ENCODE measurements at places on chromosomes 2 and 18.

- DNase-seq: no peak
Measured at GRCh38 chr2:237833546-237833945, 25.9 kb upstream of the RAMP1 start.

DNA sequence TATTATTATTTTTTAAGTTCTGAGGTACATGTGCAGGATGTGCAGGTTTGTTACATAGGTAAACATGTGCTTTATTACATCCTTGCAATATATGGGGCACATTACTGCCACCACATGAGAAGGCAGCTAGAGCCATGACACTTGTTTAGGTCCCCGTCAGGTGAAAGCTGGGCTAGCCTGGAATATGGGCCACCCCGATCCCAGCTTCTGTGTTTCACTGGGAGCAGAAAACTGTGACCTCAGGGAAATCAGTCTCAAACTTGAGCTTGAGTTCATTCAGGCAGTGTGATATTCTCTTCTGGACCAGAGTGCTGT is 176.9 kb downstream of the PIK3C3 start:
- DNase-seq: no peak

DNA sequence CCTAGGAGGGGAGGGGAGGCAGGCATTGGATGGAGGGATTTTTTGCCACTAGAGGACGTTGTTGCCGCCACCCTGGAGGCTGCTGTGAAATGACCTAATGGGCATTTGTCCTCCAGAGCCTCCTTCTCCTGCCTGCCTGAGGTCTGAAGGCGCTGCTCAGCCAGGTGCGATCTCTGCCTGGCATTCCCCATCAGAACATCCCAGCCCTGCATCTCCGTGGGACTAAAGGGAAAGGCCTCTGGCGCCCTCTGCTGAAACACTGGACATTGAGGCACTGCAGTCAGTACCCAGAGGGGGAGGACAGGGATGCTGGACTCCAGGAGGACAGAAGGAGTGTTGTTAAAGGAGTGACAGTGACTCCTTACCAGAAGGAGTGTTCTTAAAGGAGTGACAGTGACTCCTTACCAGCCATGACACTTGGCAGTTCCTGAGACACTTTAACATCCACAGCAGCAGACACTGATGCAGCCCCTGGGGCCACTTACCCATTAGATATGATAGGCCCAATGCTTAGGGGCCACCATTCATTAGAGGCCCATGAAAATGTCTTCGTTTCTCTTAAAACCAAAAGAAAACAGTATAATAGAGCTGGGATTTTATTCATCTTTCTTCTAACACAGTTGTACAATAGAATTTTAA is 17.0 kb downstream of the THNSL2 start:
- DNase-seq: no peak

DNA sequence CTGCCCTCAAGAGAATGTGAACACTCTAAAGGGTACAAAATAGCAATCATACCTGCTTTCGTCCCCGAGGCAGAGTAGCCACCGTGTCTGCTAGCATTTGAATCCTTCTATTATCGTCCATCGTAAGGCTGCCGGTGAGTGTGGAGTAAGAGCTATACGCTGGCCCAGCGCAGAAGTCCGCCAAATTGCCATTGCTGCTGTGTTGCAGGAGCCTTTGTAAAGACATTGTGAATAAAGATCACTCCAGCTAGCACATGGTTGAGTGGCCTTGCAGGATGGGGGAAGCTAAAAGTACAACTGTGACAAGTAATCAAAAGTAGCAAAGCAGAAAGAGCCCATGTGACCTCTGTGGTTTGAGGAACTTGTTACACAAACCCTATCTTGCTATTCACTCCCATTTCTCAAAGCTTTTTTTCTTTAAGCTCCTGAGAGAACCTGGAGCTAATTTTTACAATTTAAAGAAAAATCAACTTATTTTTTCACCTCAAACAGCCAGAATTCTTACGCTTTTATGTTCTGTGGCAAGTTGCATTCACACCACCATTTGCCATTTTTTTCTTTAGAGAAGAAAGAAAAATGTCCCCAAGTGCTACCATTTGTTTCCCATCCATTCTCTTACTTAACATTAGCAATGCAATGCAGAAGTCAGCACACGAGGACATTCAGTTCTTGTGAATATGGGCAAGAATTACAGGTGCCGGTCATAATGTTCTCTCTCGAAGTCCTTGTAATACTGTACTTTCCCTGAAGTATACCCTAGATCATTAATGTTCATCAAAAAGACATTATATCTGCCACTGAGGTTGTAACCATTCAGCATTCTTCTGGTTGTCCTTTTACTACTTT is at the start of gene CYTIP:
CYTIP (minus strand) TSS at position 295 of the 846 bp plus-strand sequence; CDS start at position 226, 69 bp downstream.
- DNase-seq: no peak

DNA sequence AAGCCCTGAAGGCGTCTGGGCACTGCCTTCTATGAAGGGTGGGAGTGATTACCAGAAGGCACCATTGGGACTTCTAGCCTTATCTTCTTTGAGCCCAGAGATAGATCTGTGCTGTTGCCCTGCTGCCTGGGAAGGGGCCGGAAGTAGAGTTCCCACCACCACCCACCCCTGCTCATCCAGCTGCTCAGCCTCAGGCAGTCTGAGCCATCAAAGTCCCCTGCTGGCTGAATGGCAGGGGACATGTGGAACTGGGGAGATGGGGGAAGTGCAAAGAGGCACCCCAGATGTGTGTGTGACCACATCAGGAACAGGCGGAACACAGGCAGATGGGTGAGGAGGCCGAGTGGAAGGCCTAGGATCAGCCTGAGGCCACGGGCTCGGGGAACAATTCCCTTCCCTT is 3.3 kb upstream of the WNT10A start:
- DNase-seq: no peak

GRCh38 chr2:241001413-241002274 is 3.2 kb downstream of the SNED1 start:
- no peak for DNase-seq

GRCh38 chr2:64029116-64029665 is 10.0 kb upstream of the VPS54 start:
- DNase-seq: peak; percentile 75

Data from NCI-H187 (cell line).